ENCODE measurements at places on chromosomes 1 and 21. TPM values are rescaled to one million over a fixed set of nuclear protein-coding genes. Genes with fewer than 3 reads are reported as not detected.
A peak's percentile ranks its signal among the peaks of the same experiment; 100 is the strongest.

DNA sequence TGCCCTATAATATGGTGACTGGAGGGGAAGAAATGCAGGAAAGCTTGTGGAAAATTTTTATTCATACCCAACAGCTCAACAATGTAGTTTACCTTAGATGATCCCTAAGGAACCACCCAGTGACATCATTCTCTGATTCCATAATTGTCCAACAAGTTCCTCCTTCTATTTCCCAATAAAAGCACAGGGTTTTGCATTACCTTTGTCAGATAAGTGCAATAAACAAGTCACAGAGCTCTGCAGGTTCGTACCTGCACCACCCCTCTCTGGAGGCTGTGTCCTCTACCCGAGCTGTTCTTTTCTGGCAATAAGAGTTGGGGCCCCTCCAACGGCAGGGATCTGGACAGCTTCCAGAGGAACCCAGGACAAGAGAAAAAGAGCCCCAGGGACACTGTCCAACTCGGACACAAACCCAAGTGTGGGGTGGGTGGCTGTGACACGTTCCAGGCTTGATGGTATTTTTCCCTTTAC lies 38.8 kb downstream of the RCAN1 start:
- no peak for DNase-seq
- H3K4me1 ChIP-seq = no peaks in the 10 kb centered on the region
- no peak overlapping the region for H3K4me3 ChIP-seq

DNA sequence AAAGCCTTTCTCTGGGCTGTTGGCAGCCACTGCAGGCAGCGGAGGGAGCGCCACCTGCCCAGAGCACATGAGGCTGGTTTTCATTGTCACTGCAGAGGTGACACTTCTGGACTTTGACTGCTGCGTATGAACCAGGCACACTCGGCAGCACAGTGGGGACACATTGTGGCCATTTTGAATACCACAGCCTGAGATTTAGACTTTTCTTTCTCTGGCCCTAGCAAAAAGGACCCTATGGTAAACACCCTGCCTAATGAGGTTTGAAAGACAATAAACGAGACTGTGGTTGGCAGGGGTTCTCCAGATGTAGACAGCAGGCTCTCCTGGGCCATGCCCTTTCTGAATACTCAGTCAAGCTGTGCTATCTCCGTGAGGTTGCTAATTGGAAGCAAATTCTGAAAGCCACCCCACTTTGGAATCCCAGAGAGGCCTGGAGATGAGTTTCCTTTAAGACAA lies 12.0 kb upstream of the KCNE2 start:
- H3K27me3 ChIP-seq = no peaks in the 10 kb centered on the region
- no peak overlapping the region for H3K27ac ChIP-seq
- no peak for DNase-seq
- H3K4me1 ChIP-seq = no peaks in the 10 kb centered on the region
- no peak overlapping the region for H3K4me3 ChIP-seq

DNA sequence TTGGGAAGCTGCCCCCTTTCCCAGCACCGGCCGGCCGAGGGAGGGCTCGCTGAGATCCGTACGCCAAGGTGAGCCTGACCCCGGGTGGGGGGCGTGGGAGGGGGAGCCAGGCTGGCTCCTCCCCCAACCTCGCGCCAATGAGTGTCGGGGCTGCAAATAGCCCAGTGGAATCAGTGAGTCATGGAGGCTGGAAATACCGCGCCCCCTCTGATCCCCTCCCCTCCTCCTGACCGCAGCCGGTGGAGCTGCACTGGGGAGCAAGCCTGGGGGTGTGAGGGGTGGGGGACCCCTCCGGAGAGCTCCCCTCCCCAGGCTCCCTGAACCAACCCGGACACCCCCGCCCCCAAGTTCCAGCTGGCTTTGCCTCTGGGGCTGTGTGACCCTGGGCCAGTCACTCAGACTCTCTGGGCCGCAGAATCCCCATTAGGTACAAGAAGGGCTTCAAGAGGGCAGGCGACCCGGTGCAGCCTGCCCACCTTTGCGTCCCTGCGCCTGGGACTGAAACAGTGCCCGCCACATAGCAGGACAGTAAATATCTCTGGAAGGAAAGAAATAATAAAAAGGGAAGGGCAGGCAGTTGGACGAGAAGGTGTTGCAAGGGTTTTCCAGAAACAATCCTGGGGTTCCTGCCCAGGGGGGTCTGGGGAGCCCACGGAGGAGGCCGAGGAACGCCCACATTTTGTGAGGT lies 4.5 kb downstream of the HSPB7 start:
- H3K36me3 ChIP-seq = no peaks in the 10 kb centered on the region
- peak overlapping the region; percentile 49 for H3K4me3 ChIP-seq
- H3K4me1 ChIP-seq = peaks cover 17% of the 10 kb centered on the region
- no peaks in the 10 kb centered on the region for H3K27me3 ChIP-seq

DNA sequence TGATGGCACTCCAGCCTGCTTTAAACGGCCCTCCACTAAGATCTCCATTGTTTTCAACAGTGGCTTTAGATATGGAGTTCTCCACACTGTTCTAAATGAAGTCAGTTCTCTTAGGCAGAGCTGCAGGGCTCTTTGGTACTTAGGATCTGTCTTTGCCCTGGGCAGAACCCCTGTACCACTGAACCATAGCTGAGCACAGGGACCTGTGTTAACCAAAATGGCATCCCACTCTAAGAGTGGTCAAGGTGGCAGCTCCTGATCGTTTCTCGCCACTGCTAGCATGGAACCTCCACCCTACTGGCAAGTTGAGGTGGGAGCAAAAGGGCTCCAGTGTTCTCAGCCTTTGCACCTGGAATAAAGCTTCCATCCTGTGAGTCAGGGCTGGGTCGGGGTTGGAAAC lies 186.7 kb downstream of the TM2D1 start:
- H3K4me1 ChIP-seq = no peaks in the 10 kb centered on the region
- no peaks in the 10 kb centered on the region for H3K27me3 ChIP-seq
- H3K36me3 ChIP-seq = no peaks in the 10 kb centered on the region
- no peak overlapping the region for H3K27ac ChIP-seq
- H3K4me3 ChIP-seq = no peak overlapping the region
- no peak for DNase-seq

- no peaks in the 10 kb centered on the region for H3K4me1 ChIP-seq
- H3K36me3 ChIP-seq = no peaks in the 10 kb centered on the region
- H3K27ac ChIP-seq = no peak overlapping the region
- no peaks in the 10 kb centered on the region for H3K27me3 ChIP-seq
- no peak for DNase-seq
- no peak overlapping the region for H3K4me3 ChIP-seq
Measured at GRCh38 chr1:180617774-180618395, 13.9 kb upstream of the XPR1 start.

- peaks cover 16% of the 10 kb centered on the region for H3K4me1 ChIP-seq
- peak overlapping the region; percentile 90 for H3K4me3 ChIP-seq
- DNase-seq = no peak
- no peak overlapping the region for H3K27ac ChIP-seq
Measured at GRCh38 chr1:230869500-230869899, 1.2 kb upstream of the C1orf198 start.

ADAM30 gene
- not detected for total RNA-seq

SARS1 gene
- 135 TPM for total RNA-seq

PTGFR gene
- total RNA-seq = 3.8 TPM
